ENCODE measurements at places on chromosomes 3 and 15. TPM values are rescaled to one million over a fixed set of nuclear protein-coding genes. Genes with fewer than 3 reads are reported as not detected.

DNA sequence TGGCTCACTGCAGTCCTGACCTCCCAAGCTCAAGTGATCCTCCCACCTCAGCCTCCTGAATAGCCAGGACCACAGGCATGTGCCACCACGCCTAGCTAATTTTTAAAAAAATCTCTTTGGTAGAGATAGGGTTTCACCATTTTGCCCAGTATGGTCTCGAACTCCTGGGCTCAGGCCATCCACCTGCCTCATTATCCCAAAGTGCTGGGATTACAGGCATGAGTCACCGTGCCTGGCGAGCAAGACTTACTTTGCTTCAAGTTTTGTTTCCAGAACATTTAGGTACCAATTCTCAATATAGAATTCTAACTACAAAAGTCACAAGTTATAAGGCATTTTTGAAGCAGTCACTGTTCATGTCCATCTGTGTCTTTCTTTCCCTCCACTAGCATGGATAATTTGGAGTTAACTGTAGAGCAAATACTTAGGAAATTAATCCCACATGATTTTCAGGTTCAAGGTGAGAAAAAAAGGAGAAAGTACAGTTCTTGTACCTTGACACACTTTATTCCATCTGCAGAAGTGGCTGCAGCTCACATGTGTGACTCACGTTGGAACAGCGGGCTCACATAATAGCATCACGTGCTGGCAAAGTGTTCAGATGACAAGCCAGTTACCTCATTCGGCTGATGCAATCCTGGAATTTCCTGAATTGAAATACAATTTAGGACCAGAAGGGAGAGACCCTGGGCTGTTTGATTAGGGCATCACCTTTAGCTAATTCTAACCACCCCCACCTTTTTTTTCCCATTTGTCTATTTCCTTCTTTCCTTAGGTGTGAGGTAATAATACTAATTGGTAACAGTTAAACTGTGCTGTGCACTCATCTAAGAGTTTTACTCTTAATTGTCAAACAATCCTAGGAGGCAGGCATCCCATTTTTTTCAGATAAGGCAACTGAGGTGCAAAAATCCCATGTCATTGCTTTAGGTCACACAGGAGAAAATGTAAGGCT, 46.9 kb upstream of the NEDD4 start:
- peak; percentile 7 for DNase-seq

- DNase-seq: no peak
These were observed 52.5 kb downstream of the PHC3 start for GRCh38 chr3:170128977-170129431.

DNA sequence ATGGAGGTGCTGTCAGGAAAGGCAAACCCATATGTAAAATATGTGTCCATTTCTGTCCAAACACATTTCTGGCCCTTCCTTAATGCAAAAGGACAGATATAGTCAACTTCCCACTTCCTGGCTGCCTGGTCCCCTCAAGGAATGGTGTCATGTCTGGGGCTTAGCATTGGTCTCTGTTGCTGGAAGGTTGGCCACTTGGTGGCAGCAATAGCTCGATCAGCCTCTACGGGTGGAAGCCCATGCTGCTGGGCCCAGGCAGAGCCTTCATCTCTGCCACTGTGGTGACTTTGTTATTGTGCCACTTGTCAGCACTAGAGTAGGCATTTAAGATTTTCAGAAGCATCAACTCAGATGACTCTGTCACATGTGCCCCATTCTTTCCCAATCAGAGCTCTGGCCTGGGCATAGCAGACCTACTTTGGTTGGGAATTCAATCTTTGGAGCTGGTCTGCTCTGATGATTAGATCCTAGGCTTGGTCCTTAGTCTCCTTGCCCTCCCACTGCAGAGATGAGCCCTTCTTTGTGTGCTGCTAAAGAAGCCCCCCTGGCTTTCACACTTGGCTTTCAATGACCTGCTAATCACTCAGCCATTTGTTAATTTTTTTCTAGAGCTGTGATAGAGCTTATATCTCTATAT, 51.0 kb upstream of the SPSB4 start:
- DNase-seq: peak; percentile 51

GRCh38 chr15:70435872-70436271, 327.5 kb downstream of the UACA start:
- DNase-seq: no peak

- DNase-seq: no peak
These were observed 99.2 kb downstream of the PLXNA1 start for GRCh38 chr3:127082066-127082465.

- DNase-seq: no peak
These were observed 11.0 kb upstream of the MEIS2 start for GRCh38 chr15:37111427-37111717.

DNA sequence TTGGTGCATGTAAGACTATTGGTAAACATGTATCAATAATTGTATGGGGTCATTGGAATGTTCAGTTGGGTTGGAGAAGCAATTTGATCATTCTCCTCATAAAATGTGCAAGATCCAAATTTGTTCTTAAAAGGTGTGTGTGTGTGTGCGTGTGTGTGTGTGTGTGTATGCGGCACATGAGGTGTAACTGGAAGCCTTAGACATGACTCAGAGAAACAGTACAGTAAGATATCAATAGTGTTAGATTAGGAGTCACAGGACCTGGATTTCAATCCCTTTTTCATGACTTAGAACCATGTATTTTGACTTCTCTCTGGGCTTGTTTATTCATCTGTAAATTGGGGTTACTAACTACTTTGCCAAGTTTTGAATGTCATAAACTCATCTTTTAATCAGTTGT, 38.3 kb downstream of the RSRC1 start:
- DNase-seq: no peak

GRCh38 chr3:24657870-24658510, 163.3 kb upstream of the THRB start:
- no peak for DNase-seq

DNA sequence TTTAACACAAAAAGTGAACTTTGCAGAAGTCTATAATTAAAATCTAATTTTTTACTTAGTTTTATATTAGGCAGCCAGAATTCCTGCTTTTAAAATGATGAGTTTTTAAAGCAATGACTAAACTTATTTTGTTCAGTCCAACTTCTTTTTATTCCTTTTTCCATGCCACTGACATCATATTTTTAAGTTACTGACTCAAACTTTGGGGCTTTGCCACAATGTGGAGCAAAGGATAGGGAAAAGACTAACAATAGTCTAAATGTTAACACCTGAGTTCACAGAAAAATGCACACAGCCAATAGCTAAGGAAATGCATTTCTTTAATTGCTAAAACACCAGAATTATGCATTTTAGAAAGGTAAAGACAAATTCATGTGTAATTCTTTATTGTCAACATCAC, 647.6 kb upstream of the DPPA4 start:
- no peak for DNase-seq

DNA sequence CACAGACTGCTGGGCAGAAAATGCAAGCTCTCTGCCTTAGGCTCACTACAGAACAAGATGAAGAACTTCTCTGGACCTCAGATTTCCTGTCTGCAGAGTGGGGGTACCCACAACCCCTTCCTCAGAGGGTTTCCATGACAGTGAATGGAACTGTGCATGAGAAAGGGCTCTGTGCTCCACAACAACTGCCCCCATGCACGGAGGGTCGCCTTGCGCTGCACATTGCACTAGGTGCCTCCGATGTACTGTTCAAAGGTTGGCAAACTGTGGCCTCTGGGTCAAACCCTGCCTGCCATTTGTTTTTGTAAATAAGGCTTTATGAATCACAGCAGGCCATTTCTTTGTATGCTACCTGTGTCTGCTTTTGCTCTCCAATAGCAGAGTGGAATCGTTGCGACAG, 172.0 kb downstream of the RAB11A start:
- no peak for DNase-seq

DNA sequence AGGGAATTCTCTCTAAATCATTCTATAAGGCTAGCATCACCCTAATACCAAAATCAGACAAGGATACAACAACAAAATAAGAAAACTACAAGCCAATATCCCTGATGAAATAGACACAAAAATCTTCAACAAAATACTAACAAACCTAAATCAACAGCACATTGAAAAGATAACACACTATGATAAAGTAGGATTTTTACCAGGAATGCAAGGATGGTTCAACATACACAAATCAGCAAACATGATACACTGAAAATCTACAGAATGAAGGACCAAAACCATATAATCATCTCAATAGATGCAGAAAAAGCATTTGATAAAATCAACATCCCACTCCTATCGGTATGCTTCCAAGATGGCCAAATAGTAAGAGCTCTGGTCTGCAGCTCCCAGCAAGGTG, 39.5 kb downstream of the ALDH1A2 start:
- no peak for DNase-seq

- DNase-seq: no peak
These were observed 101.8 kb downstream of the BDH1 start for GRCh38 chr3:197454014-197454413.

DNA sequence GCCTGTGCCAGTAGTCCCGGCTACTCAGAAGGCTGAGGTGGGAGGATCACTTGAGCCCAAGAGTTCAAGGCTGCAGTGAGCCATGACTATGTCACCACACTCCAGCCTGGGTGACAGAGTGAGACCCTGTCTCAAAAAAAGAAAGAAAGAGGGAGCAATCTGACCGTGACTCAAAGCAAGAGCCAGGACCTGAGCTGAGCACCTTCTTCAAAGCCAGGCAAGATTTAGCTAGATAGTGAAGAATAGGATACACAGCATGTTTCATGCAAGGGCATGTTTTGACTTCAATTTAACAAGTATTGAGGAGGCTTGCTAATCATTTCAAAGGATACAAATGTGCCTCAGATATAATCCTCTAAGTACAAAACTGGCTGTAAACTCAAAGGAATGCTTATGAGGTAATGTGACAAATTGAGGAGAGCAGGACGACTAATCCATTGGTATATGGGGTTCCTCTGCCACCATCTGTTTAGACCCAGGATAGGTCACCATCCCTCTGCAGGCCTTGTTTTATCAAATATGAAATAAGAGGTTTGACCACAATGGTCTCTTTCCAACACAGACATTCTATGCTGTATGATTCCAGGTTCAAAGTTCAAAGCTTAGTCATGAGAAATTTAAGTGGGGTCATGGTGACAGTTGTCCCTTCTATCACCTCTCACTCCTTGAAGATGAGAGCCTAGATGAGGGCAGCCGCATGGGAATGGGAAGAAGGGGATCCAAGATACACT, 33.2 kb downstream of the RAB27A start:
- DNase-seq: no peak

- DNase-seq: peak; percentile 64
These were observed 13.5 kb downstream of the UBAP1L start for GRCh38 chr15:65101411-65101890.

DNA sequence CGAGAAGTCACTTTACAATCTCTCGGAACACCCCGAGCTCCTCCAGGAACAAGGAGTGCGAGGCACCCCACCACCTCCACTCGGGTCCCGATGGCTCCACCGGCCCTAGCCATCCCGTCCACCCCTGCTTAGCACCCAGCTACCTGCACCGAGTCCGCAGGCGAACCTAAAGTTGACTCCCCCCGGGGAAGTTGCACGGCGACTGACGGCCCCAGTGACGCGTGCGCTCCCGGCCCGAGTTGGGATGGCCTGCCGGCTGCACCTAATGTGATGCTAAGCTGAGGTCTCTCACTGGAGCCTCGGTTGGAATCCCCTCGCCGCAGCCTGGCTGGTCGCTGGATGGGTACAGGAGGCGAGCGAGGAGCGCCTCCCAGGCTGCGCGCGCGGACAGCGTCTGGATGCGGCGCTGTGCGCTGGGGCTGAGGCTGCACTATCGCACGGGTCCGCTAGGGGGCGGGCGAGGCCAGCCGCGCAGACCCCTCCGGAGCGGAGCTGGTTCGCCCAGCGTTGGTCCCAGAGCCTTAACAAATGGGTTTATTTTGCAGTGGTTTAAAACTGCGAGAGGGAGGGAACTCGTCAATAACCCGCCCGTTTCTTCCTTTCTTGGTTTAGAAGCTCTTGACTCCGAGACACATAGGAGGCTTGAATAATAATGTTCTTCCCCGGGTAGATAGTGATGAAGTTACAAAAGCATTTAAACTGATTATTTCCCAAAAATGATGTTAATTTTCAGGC, at the start of gene OXTR:
Gene OXTR, minus strand, starts transcription at position 526 of the 735 bp plus-strand sequence. CDS start 1,426 bp downstream, outside the sequence.
- peak; percentile 53 for DNase-seq

GRCh38 chr15:86751116-86751515, 671.4 kb downstream of the AGBL1 start:
- DNase-seq: no peak

DNA sequence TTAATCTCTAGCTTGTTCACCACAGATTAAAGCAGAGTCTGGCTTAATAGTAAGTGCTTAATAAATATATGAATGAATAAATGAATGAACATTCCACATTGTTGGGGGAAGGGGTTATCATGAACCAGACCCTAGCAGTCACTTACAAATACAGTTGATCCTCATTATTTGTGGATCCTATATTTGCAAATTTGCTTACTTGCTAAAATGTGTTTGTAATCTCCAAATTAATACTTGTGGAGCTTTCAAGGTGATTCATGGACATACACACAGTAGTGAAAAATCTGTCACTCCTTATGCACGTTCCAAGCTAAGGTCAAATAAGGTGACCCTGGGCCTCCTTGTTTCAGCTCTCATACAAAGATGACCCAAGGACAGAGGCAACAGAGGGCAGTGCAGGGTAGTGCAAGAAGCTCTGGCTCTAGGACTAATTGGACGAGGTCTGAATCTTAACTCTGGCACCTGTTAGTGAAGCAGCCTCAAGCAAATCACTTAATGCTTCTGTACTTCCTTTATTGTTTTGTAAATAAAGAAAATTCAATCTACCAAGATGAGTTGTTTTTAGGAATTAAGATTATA, 112.8 kb upstream of the C2CD4B start:
- no peak for DNase-seq

GRCh38 chr3:189947068-189947467, 173.6 kb downstream of the P3H2 start:
- no peak for DNase-seq

DNA sequence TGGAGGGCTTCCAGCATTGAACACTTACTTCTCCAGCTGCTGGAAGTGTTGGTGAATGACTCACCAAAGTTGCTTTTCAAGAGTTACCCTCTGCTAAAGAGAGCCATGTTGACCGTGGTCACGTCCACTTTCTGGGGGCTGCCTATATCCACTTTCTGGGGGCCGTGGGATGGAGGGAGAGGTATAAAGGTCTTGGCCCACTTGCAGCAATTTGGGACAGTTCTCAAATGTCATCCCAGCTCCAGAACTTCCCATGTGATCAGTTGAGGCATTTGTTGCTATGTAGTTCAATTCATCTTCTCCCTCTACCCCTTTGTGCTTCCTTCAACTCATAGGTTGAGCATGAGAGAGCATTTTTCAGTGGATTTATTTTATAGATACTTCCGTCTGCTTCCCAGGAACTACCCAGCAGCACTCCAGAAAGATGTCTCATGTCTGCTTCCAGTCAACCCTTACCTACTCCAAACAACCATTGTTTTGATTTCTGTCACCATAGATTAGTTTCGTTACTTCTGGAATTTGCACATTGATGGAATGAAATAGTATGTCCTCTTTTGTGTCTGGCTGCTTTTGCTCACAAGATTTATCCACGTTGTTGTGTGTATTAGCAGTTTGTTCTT, 130.6 kb downstream of the TCF12 start:
- no peak for DNase-seq

- DNase-seq: no peak
These were observed 140.7 kb downstream of the VPS8 start for GRCh38 chr3:184952671-184953070.

PROS1 gene
- 33.0 TPM for total RNA-seq

CLRN1 gene
- total RNA-seq: not detected

MKRN3 gene
- 3.9 TPM for total RNA-seq

SLC9C1 gene
- total RNA-seq: 0.43 TPM

ADAMTSL3 gene
- 1.6 TPM for total RNA-seq

NANOGP8 gene
- not detected for total RNA-seq

KIF15 gene
- total RNA-seq: 4.2 TPM

LRRIQ4 gene
- not detected for total RNA-seq

CTXN2 gene
- total RNA-seq: not detected

CPA3 gene
- total RNA-seq: 1.9 TPM

ZBTB20 gene
- total RNA-seq: 27.1 TPM

FOXL2 gene
- not detected for total RNA-seq

STRC gene
- total RNA-seq: 0.67 TPM

GNAT1 gene
- total RNA-seq: not detected

ARMC8 gene
- total RNA-seq: 37.5 TPM

All from left colon (tissue), 2 donors.